ENCODE measurements at places on chromosomes 5 and 9. TPM values are rescaled to one million over a fixed set of nuclear protein-coding genes. Genes with fewer than 3 reads are reported as not detected.

RNF208 gene
- 11.0 TPM for polyA plus RNA-seq

CBY3 gene
- polyA plus RNA-seq, result 1.2 TPM

BRINP1 gene
- 0.67 TPM for polyA plus RNA-seq

FBXL7 gene
- polyA plus RNA-seq, result 7.2 TPM

F12 gene
- polyA plus RNA-seq, result 1.0 TPM

IFNE gene
- polyA plus RNA-seq, result 1.8 TPM

SELENOP gene
- polyA plus RNA-seq, result 2,350 TPM

GRCh38 chr5:76269932-76270610 lies 133.0 kb upstream of the IQGAP2 start:
- no peak for DNase-seq

DNA sequence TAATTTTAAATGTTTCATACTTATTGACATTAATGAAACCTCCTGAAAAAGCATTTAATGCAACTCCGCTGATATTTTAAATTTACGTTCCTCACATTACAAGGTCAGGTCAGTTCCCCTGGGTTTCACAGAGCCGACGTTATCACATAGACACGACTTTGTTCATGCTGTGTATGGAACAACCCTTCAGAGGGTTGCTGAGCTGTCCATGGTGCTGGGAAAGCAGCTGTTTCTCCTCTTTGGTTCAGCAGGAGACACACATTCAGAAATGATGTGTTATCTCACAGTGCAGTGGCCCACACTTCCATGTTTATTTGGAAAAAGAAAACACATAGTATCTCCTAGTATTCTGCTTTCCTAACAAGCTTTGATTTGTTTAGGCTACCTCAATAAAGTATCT lies 53.5 kb downstream of the PPP2R2B start:
- DNase-seq, result peak; percentile 32

DNA sequence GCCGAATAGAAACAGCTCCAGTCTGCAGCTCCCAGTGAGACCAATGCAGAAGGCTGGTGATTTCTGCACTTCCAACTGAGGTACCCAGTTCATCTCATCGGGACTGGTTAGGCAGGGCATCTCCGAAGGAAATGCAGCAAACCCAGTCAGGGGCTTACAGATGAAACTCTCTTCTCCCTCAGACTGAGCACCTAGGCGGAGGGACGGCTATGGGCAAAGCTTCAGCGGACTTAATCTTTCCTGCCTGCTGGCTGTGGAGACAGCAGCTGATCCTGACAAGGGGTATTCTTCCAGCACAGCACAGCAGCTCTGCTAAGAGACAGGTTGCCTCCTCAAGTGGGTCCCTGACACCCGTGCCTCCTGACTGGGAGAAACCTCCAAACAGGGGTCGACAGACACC lies 330.9 kb downstream of the DNAH5 start:
- DNase-seq, result no peak

DNA sequence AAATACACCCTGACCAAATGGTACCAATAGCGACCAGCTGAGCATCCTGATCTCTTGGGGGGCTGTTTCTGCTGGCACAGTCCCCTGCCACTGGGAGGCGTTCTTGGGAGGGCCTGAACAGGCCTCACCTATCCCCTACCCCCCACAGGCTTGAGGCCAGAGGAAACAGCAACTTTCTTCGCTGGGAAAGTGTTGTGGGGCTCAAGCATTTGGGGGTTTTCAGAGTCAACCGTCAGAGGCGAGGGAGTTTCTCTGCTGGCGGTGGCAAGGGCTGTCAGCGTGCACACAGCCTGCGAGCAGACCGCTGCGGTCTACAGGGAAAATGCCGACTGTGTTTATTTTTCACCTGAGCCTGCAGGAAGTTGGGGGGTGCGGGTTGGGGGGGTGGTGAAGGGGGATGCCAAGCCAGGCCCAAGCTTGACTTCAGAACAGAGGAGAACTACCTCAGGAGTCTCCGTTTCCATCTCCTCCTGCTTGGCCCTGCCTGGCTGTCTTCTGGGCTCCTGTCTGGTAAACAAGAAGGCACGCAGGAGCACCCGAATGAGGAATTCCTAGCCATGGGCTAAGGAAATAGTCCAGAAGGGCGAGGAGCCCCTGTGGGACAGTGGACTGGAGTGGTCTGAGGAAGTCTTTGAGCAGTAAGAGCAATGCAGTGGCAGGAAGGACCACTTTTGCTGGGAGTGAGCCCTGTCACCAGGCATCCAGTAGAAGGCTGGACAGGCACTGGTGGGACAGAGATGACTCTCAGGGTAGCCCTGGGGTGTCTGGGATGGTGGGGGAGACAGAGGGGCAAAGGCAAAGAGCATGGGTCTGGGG lies 18.1 kb downstream of the TCF7 start:
- DNase-seq, result no peak

GRCh38 chr9:114371343-114371944 lies 16.3 kb downstream of the AKNA start:
- DNase-seq, result no peak

DNA sequence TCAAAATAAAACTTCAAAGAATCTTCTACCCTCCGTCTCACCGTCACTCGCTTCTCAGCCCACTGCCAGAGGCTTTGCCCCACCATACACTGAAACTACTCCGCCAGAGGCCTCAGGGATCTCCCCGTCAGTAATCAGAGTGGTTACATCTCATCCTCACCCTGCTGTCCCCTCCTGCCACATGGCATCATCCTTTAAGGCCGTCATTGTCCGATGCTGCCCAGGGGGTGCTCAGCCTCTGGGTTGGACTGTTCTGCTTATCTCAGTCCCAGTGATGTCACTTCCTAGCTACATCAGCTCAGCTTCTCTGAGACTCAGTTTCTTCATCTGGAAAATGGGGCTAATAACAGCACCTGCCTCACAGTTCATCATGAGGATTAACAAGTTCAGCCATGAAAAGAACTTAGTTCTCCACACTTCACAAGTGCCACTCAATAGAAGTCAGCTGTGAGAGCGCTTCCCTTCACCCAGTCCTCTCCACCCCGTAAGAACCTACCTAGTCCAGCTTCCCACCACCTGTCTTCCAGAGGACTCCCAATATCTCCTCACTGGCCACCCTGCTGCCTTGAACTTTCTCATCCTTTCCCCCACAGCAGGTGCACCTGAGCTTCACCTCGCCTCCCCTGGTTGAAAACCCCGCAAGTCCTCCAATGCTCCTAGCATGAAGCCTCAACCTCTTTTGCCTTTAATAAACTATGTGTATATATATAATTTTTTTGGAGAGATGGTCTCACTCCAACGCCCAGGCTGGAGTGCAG lies 2.8 kb upstream of the IL3 start:
- DNase-seq, result no peak

GRCh38 chr9:92234514-92234913 lies 59.0 kb downstream of the IARS1 start:
- DNase-seq, result no peak

- no peak for DNase-seq
Observed at GRCh38 chr5:171647043-171647903, 138.3 kb upstream of the SMIM23 start.

DNA sequence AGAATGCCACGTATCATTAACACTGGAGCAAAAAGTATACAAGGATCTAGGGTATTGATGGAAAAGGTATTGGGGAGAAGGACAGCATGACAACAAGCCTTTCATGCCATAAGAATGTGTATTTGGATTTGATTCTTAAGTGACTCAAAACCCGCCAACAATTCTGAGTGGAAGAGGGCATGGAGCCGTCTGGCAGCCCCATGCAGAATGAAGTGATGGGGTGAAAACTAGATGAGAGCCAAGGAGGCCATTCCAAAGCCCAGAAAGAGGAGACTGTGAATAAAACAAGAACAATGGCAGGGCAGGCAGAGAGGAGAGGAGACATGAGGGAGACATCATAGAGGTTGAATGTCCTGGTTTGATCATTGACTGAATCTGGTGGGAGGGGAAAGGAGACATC lies 272.3 kb upstream of the WWC1 start:
- no peak for DNase-seq

DNA sequence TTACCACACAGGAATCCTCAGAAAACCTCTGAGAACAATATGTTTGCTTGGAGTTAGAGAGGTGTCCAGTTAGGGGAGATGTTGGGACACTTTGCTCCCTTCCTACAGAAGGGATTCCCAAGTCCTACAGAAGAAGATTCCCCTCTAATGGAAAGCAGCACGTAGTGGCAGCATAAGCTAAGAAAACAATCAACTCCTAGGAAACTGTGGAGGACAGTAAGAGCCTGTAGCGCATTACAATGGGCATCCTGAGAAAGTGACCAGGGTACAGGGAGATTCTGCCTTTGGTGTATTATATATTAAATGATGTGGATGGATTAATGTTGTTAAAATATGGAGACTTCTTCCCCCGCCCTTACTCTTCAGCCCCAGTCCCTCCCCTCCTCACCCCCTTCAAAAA lies 13.9 kb upstream of the RIC1 start:
- DNase-seq, result no peak

GRCh38 chr5:141769671-141770070 lies 87.6 kb upstream of the ARAP3 start:
- DNase-seq, result no peak

DNA sequence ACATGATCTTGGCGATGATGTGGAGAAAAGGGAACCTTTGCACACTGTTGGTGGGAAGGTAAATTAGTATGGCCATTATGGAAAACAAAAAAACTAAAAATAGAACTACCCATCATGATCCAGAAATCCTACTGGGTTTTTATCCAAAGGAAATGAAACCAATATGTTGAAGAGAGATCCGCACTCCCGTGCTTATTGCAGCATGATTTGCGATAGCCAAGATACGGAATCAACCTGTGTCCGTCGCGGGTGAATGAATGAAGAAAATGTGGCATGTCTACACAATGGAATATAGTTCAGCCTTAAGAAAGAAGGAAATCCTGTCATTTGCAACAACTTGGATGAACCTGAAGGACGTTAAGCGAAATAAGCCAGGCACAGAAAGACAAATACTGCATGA lies 84.5 kb downstream of the TTLL11 start:
- no peak for DNase-seq

DNA sequence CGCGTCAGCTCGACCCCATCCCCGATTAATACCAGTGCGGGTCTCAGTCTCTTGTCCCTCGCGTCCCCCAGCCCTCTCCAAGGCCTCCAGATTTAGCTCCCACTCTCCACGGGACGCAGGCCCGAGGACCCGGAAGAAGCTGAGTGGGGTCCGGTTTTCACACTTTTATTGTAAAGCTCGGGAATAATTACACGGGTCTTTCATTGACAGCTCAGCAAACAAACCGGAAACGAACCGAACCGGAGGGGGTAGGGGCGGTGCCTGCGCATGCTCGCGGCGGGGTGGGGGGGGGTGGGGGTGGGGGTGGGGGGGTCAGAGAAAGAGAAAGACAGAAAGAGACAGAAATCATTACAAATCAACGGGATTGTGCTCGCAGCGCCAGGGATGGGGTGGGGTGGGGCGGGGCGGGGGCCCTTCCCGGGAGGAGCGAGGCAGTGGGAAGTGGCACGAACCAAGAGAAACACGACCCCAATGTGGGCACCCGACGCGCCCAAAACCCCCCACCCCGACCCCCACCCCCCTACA lies 27.9 kb downstream of the PCDH1 start:
- no peak for DNase-seq

DNA sequence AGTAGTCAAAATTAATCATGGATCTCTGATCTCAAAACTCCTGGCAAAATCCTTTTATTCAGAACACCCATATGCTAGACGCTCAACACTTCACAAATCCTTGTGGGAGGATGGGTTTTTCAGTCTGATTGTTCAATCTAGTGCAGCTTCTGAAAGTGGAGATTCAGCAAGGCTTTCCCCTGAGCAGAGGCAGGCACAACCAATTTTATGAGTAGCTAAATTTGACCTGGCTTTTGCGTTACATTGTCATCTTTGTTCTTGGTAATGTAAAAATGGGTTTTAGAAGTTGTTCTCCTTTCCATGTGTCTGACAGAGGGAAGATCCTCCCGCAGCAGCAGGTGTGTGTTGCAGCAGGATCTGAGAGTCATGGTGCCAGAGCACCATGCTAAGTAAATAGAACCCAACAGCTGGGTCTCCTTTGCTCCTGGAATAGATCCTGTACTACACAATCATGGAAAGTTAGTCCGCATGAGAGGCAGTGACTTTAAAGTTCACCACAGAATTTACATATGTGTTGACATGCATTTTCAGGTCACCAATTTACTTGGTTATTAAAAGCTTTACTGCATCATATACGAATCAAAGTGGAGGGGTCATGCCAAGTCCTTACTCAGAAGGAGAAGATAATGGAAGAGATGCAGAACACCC lies 70.1 kb upstream of the MEF2C start:
- DNase-seq, result no peak

DNA sequence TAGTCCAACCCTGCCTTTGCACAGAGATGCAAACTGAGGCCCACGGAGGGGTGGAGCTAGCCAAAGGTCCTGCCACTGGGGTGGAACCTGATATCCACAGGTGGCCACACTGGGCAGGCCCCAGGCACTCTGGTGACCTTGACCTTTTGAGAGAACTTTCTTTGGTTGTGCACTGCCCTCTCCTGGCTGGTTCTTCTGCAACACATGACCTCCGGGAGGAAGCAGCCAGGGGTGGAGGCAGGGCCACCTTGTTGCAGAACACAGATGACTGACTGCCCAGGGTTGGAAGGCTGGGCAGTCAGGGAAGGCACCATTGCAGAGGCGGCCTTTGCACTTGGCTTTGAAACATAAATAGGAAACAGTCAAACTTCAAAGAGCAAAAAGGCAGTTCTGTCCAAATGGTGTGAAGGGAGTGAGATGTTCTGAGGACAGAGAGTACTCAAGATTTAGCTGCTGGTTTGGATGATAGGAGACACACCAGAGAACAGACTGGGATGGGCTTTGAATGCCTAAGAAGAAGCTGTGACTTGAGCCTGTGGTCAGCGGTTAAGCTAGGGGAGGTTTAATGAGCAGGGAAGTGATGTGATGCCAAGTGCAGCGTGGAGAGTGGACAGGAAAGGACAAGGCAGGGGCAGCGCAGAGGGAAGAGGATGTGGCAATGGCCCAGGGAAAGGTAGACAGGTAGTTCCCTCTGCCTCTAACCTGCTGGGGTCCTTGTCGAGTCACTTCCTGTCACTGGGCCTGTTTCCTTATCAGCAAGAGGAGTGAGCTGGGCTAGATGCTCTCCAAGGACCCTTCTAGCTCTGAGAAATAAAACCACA lies 6.8 kb upstream of the TCOF1 start:
- DNase-seq, result peak; percentile 58

DNA sequence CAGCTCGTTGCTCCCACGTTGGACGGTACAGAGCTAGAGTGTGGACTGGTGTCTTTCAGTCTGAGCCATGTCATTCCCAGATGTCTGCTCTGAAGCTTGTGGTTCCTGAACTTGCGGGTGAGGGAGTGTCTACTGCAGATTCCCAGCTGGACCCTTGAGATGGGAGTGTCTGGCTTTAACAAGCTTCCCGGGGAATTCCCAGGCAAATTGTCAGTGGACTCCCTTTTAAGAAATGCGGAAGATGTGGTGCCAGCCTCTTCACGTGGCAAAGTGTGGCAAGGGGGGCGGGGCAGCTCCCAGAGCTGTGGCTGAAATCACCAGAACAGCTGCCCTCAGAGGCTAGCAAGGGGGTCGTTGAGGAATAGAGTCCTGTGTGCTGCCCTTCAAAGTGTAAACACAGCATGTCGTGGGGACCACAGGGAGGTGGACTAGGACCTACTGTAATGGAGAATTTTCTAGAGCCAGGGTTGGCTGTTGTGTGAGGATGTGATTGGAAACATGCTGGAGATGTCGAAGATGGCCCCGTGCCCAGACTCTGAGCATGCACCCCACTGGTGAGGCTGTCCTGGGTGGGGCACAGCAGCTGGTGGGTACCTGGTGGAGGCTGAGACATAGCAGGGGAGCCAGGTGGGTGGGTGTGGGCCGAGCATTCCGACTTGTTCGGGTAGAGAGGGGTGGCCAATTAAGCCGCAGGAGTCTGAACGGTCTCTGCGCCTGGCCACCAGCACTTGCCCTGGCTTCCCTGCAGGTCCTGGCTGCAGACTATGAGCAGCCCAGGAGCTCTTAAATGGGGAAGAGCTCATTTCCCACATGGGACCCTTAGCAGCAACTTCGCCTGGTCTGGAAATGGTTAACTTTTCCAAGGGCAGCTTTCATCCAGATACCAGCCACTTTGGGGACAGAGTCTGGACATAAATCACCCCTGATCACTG lies 37.4 kb downstream of the PRRX2 start:
- peak; percentile 73 for DNase-seq

Measured in large intestine (tissue), 12 donors.